ENCODE measurements at places on chromosomes 4 and X.
A peak's percentile ranks its signal among the peaks of the same experiment; 100 is the strongest.

- no peak for DNase-seq
These were observed 45.2 kb downstream of the SLC4A4 start for GRCh38 chr4:71383984-71384383.

GRCh38 chr4:33268776-33269175, 2548.6 kb downstream of the PCDH7 start:
- no peak for DNase-seq

DNA sequence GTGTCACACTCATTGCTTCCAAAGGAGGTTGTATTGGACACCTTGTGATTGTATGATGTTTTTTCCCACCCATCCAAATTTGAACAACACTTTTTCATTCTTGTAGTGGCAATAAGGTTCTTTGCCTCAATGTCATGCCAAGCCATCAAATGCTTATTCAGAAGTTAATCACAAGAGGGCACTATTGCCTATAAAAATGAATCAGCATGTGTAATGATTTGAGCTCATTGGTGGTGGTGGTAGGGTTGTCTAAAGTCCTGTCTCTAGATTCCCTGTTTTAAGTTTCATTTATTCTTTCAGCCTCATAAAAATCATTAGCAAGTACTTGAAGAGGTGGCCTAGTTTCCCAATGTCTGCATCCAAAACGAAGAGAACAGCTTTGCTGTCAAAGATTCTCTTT, 37.0 kb downstream of the IRS4 start:
- DNase-seq: peak; percentile 31

DNA sequence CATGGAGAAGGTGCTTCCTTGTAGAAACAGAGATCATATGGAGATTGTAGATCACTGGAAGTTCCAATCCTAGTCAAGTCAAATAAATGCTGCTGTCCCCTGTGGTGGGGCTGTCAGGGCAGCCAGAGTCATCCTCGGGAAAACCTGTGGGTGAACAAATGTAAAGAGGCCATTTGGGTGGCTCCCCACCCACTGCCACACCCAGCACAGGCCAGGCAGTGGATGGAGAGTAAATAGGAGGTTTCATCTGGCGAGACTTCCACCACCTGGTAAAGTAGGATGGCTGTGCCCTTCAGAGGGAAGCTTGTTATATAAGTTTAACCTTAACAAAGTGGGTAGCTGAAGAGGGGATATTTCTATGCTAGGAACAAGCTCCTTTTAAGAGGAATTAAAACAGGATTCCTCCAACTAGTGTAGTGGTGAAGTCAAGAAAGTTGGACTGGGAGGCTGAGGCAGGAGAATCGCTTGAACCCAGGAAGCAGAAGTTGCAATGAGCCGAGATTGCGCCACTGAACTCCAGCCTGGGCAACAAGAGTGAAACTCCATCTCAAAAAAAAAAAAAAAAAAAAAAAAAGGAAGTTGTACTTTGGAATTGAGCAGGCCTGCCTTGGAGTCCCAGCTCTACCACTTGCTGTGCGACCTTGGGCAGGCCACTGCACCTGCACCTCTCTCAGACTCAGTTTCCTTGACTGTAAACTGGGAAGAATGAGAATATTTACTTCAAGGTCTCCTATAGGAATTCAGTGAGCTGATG, 273.7 kb downstream of the PTTG2 start:
- DNase-seq: no peak
